ENCODE measurements at places on chromosomes 12 and 14.
A peak's percentile ranks its signal among the peaks of the same experiment; 100 is the strongest.

- DNase-seq = no peak
These were observed 14.2 kb downstream of the AMN1 start for GRCh38 chr12:31714406-31715271.

DNA sequence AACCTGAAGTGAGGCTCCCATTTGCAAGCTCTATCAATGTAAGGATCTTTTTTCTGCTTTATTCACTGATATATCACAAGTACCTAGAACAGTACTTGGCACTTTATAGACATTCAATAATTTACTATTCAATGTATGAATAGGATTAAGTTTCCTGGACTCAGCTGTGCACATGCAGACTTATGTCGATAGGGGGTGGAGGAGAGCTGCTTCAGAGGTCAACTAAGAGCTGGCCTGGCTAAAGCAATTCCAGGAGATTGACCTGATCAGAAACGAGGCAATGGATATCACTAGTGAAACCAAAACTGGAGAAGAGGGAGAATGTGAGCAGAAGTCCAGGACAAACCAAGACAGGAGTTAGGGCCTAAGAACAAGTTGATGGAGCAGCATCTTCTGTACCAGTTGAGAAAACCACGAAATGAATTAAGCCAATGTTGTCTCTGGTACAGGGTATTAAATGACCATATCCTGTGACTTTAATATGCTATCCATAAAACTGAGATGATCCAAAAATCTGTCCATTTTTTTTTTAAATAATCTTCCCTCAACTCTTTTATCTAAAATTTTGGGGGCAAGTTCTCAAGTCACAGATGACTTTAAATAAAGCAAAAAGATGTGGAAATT is 169.2 kb downstream of the PIK3C2G start:
- peak; percentile 5 for DNase-seq

- DNase-seq = no peak
These were observed 17.2 kb upstream of the BDKRB2 start for GRCh38 chr14:96187216-96188031.

DNA sequence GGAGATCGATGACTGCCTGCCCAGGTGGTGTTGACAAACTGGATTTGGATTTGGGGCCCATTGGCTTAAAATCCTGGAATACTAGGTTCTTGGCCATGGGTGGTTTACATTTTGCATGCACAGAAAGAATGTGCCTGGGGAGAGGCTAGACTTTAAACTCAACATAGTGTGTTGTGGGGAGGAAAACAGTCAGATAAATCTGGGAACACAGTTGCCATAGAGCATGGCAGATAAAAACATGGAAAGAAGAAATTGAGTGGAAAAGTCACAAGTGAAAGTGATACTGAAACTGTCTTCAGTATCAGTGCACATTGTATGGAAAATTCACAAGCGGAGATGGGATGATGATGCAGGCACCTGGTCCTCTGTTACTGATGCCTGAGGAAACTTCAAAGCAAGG is 95.2 kb downstream of the SSPN start:
- no peak for DNase-seq

GRCh38 chr12:106791531-106791930 is 17.0 kb downstream of the RIC8B start:
- DNase-seq = no peak

DNA sequence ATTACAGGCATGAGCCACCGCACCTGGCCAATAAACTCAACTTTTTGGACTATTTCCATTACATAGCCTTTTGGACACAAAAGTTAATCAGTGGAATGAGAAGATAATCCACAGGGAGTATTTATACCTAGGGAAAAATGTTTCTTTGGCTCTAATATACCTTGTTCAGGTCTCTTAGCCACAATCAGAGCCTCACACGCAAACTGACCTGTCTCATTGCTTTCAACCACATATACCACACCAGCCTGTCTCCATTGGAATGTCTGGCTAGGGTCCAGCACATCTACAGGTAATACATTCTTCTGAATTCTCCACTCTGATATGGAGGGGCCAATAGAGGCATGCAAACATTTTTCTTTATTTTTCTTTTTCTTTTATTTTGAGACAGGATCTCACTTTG is 3.8 kb upstream of the RBMS2 start:
- DNase-seq = no peak

DNA sequence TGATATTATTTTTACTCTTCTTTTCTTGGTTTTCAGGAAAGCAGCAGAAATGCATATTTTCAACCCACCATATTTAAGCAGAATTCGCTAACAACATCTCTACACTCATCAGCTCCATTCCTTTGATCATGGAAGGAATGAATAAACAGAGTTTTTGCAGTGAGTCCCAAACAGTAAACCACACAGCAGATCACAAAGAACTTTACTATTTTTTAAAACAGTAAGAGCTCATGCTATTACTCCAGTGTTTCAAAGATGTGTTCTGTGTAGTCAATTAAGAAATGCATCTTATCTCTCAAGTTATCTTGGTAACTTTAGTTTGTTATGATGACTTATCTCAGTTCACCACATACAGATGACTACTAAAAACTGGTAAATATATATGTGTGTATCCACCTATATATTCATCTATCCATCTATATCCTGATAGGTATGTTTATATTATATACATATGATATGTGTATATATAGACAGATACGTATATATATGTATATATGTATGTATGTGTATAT is 843.5 kb downstream of the BCL11B start:
- no peak for DNase-seq

- DNase-seq = peak; percentile 90
These were observed at the start of gene SLC4A8 for GRCh38 chr12:51424662-51425539. Gene SLC4A8, plus strand, starts transcription at chr12:51424831. Its CDS starts 157 bp downstream, at chr12:51424988.

DNA sequence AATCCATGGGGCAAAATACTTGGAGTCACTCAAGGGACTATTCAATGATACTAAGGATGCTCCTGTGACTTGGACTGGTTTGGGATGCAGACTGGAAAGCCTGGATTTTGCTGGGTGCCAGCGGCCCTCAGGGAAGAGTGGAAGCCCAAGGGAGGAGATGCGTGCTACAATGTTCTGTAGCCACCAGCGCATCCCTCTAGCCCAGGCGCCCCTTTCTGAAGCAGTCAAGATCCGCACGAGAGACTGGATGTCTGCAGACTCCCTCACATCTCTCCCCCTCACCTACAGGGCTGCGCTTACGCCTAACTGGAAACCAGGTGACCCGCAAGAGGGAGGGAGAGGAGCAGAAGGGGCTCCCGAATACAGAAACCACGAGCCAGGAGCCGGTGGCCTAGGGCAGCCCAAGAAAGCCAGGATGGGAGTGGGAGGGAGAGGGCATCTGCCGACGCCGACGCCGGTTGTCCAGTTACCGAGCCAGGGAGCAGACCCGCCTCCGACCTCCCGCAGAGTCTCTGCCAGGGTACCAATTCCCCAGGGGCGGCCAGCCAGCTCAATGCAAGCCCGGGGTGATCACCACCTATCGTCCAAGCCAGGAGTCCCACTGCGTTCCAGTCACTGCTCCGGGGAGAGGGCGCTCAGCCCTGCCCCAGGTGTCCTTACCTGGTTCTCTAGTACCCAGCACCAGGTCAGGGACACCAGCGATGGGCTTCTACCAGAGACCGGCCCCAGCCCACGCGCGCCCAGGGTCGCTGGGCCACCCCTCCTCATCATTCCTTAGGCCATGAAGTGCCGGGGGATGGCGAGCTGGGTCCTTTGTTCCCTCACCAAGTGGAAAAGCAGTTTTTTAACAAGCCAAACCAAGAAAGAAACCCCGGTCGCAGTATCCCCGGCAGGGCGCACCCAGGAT is 1.2 kb downstream of the NTN4 start:
- peak; percentile 23 for DNase-seq
